Nasal cavity respiratory epithelium epithelial cell of viscerocranial mucosa (primary cell): ENCODE measurements at places on chromosomes 7 and 10. TPM values are rescaled to one million over a fixed set of nuclear protein-coding genes. Genes with fewer than 3 reads are reported as not detected.

The TMEM176A gene
- not detected in 2 replicates for total RNA-seq

The FGFR2 gene
- 20.2 and 35.2 TPM in 2 replicates for total RNA-seq

The C7orf57 gene
- total RNA-seq, result 0.21 and 3.4 TPM in 2 replicates

The CCDC172 gene
- total RNA-seq, result not detected in 2 replicates

The POLR2J2 gene
- 1.2 and 1.4 TPM in 2 replicates for total RNA-seq

The RELN gene
- 0.07 and 0.34 TPM in 2 replicates for total RNA-seq

The MSANTD7 gene
- total RNA-seq, result 26.4 and 34.2 TPM in 2 replicates

The NPFFR1 gene
- total RNA-seq, result not detected in 2 replicates

The TCERG1L gene
- not detected in 2 replicates for total RNA-seq

The GRM8 gene
- not detected in 2 replicates for total RNA-seq

The LRRD1 gene
- under 0.01 and 0.14 TPM in 2 replicates for total RNA-seq

The FAM24B gene
- 4.1 and 6.2 TPM in 2 replicates for total RNA-seq

The CFAP69 gene
- total RNA-seq, result 2.1 and 3.7 TPM in 2 replicates

The TMEM196 gene
- not detected in 2 replicates for total RNA-seq

The SLC29A4 gene
- total RNA-seq, result 12.3 and 21.2 TPM in 2 replicates

The ZNF488 gene
- total RNA-seq, result under 0.01 and 0.78 TPM in 2 replicates

The NXPH1 gene
- total RNA-seq, result not detected in 2 replicates

The VIPR2 gene
- total RNA-seq, result not detected in 2 replicates

The MSRB2 gene
- total RNA-seq, result 9.9 and 12.3 TPM in 2 replicates

The NPY gene
- not detected in 2 replicates for total RNA-seq

The CHST12 gene
- 0.34 and 6.1 TPM in 2 replicates for total RNA-seq

The PHYHIPL gene
- under 0.01 and 0.14 TPM in 2 replicates for total RNA-seq

The AGAP6 gene
- 3.4 and 5.1 TPM in 2 replicates for total RNA-seq

The CTAGE4 gene
- total RNA-seq, result 0.14 and 2.1 TPM in 2 replicates

The MSMB gene
- 0.34 and 21.0 TPM in 2 replicates for total RNA-seq

The SPDYE5 gene
- not detected in 2 replicates for total RNA-seq

The ADCK2 gene
- 53.1 and 82.0 TPM in 2 replicates for total RNA-seq

The AKR1C2 gene
- total RNA-seq, result 49.2 and 256 TPM in 2 replicates

The FAM204A gene
- total RNA-seq, result 61.9 and 63.9 TPM in 2 replicates

The HABP2 gene
- 0.07 TPM in 1 of 2 replicates, not detected in the other for total RNA-seq

The C10orf62 gene
- not detected in 2 replicates for total RNA-seq

The CCDC3 gene
- total RNA-seq, result under 0.01 and 1.00 TPM in 2 replicates

The JCAD gene
- total RNA-seq, result under 0.01 and 0.43 TPM in 2 replicates

The WNT8B gene
- not detected in 2 replicates for total RNA-seq

The OR2A42 gene
- not detected in 2 replicates for total RNA-seq

The CALCR gene
- total RNA-seq, result not detected in 2 replicates

The FEZF1 gene
- total RNA-seq, result under 0.01 TPM in 1 of 2 replicates, not detected in the other

The MOGAT3 gene
- not detected in 2 replicates for total RNA-seq

The MCM7 gene
- total RNA-seq, result 25.6 and 27.3 TPM in 2 replicates

The ABCB1 gene
- not detected in 2 replicates for total RNA-seq

The OR13A1 gene
- total RNA-seq, result 0.07 TPM in 1 of 2 replicates, not detected in the other

The PNLIPRP3 gene
- total RNA-seq, result 29.0 and 171 TPM in 2 replicates

The SMKR1 gene
- total RNA-seq, result 0.43 and 2.4 TPM in 2 replicates

The PRKG1 gene
- total RNA-seq, result 0.57 and 1.0 TPM in 2 replicates

The TBXAS1 gene
- total RNA-seq, result under 0.01 and 1.3 TPM in 2 replicates

The BBS9 gene
- total RNA-seq, result 3.8 and 14.7 TPM in 2 replicates

The PON3 gene
- 0.50 and 1.4 TPM in 2 replicates for total RNA-seq

The FGL2 gene
- 0.34 TPM in 1 of 2 replicates, not detected in the other for total RNA-seq

The GPR158 gene
- total RNA-seq, result not detected in 2 replicates

The UCN3 gene
- not detected in 2 replicates for total RNA-seq

The TMEM176B gene
- not detected in 2 replicates for total RNA-seq

The NPTX2 gene
- under 0.01 and 0.07 TPM in 2 replicates for total RNA-seq
